ENCODE measurements at places on chromosomes 5 and 9. TPM values are rescaled to one million over a fixed set of nuclear protein-coding genes. Genes with fewer than 3 reads are reported as not detected.

The IFNK gene
- total RNA-seq, result not detected

The MLANA gene
- not detected for total RNA-seq

The FCHO2 gene
- 0.16 TPM for total RNA-seq

The EPB41L4B gene
- total RNA-seq, result 0.74 TPM

The SGTB gene
- total RNA-seq, result 17.0 TPM

The HTR4 gene
- total RNA-seq, result not detected

- no peak for DNase-seq
Measured at GRCh38 chr5:136047858-136048257, 19.1 kb downstream of the TGFBI start.

DNA sequence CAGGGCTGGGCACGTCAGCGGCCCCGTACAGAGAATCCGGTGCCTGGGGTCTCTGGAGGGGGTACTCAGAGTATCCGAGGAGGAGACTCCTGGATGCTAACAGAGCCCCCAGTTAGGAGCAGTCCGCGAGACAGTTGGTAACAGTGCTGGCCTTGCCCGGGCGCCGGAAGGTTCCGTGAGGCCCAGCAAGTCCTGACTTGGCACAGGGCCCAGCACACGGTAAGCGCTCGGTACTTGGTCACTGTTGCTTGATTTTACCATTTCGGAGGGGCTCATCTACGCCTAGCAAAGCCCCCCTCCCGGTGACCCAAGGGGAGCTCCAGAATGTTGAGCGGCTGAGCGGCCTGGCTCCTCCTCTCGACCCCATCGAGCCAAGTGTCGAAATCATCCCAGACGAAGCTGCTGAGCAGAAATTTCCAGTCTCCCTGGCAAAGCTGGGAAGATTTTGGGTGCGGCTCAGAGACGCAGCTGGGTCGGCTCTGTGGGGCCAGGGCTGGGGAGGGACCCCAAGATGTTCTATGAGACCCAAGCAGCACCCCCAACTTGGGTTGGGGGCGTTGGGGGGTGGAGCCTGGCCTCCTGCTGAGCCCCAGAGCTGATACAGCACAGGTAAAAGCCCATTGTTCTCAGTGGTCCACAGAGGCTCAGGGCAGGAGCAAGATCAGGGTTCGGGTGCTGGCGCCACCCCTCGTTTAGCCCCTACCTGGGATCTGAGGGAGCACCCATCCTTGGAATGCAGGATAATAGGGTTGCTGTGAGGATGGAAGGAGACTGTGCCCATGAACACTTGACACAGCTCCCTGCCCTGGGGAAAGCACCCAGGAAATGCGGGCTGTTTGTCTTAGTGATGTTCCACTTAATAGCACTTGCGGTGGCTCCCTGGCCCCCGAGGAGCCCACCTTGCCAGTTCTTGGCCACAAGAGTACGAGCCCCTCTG lies 137.2 kb downstream of the C9orf50 start:
- DNase-seq, result peak; percentile 46

DNA sequence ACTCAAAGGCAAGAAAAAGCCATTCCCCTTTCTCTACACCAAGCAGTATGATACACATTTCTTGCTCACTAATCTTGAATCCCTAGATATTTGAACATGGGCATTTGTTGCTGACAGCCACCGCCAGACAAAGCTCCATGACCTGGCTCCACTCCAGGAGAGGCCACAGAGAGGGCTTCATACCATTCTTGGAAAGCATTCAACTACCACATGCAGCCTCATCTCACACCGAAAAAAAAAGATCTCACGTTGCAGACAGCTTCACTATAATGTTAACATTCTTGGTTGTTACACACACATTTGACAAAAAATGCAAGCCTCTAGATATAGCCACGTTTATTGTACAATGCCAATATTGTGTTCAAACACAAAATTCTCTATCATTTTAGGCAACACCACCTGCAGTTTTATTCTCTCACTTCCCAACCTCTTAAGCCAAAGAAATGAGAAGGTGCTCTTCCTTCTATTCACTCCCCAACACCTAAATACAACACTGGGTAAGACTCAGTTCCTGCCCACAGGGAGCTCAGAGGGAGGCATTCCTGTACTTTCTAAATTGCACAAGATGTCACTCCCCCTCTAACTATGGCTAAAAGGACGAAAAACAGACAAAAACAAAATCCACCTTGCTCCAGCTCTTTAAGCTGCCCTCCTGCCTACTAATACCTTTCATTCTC lies 222.4 kb downstream of the TSSK1B start:
- DNase-seq, result no peak

GRCh38 chr9:125594223-125594610 lies 112.8 kb downstream of the MAPKAP1 start:
- no peak for DNase-seq

GRCh38 chr5:80781356-80781755 lies 126.6 kb upstream of the DHFR start:
- peak; percentile 11 for DNase-seq

DNA sequence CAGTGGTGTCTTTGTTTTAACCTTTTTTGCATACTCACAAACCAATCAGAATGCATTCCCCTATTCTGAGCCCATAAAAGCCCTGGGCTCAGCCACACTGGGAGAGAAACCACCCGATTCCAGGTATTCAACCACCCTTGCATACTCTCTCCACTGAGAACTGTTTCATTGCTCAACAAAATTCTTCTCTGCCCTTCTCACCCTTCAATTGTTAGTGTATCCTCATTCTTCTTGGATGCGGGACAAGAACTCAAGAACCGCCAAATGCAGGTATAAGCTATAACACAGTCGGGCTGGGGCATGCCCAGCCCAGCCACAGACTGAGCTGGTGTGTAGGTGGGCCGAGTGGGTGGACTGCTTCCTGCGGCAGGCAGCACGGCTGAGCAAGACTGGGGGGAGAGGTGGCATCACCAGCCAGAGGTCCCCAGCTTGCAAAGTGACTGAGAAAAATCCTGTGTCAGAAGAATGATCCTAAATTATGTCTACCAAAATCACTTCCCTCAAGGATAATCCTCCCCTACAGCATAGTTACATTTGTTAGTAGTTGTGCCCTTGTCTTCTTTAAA lies 141.0 kb downstream of the SSBP2 start:
- no peak for DNase-seq

DNA sequence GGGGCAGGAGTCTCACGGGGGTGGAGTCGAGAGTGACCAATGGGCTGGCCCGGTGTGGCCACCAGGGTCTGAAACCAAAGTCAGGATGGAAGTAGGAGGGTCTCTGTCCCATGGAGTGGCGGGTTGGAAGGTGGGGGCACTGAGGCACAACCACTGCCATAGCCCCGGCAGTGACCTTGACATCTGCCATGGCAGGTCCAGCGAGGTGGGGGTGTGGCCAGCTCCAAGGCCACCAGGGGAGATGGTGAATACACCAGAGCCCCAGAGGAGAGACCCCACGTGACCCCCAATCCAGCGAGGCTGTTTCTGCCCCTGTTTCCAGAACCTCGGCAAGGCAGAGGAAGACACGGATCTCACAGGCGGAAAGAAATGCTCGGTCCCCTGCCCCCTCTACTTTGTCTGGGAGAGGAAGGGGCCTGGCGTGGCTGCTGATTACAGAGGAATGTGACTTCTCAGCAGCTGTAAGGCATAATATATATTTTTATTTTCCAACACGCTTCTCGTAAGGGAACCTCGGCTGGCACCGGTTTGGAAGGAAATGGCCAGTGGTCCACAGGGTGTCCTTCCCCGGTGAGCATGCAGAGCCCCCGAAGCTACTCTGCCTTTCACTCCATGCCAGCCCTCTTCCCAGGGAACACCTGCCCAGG lies 105.7 kb upstream of the SARDH start:
- DNase-seq, result no peak

DNA sequence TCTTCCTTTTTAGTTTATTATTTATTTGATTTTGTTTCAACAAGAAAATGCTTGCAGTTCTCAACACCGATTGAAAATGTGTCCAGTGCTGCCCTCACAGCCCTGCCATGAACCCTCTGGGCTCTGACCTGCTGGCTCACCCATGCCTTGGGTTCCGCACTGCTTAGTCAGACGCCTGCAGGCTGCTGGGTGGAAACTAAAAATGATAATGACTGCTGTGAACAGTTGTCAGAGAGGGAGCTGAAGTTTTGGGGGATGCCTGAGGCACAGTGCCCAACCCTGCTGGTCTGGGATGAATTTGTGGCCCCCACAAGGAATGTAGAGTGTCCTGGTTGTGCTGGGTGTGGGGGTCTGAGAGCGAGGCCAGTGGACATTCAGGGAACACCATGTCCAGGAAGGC lies 22.2 kb upstream of the CFAP157 start:
- DNase-seq, result no peak

- no peak for DNase-seq
Measured at GRCh38 chr5:2466966-2467365, 284.5 kb downstream of the IRX2 start.

GRCh38 chr5:39570403-39571027 lies 145.7 kb upstream of the DAB2 start:
- no peak for DNase-seq

DNA sequence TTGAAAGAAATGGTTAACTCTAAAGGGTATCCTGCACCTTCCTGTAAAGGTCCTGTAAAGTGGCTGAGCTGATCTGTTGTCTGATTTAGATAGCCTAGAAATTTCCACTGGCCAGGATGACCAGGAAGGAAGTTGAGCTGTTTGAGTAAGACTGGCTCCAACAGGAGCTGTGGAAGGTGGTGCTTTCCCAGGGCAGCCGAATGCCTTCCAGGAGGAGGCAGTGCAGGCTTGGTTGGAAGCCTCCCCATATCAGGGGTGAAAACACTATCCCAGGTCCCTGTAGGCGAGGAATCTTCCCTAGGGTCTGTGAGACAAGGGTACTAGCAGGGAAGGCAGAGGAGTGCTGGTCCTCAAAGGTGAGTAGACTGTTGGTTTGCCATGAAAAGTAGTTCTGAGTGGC lies 98.4 kb downstream of the LIX1 start:
- DNase-seq, result no peak

- no peak for DNase-seq
Measured at GRCh38 chr5:89411891-89412290, 528.9 kb upstream of the MEF2C start.

DNA sequence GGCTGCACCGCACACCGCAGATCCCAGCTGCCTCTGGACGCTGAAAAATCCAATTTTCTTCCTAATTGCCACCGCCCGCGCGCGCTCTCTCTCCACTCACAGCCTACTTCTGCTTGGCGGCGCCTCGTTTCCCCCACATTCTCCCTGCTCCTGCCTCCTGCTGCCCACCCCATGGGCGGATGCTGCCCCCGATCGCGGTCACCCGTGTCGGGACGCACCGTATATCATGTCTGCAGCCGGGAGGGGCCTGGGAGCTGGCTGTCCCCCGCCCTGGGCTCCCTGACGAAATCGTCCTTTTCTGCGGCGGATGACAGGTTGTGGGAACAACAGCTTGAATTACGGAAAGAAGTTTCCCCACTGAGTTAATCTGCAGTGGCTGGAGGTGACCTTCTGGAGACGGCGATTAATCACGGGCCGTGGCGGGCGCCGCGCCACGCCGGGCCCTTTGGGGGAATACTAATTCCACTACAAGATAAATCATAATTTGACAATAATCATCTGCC lies 36.3 kb upstream of the PSD2 start:
- DNase-seq, result no peak

DNA sequence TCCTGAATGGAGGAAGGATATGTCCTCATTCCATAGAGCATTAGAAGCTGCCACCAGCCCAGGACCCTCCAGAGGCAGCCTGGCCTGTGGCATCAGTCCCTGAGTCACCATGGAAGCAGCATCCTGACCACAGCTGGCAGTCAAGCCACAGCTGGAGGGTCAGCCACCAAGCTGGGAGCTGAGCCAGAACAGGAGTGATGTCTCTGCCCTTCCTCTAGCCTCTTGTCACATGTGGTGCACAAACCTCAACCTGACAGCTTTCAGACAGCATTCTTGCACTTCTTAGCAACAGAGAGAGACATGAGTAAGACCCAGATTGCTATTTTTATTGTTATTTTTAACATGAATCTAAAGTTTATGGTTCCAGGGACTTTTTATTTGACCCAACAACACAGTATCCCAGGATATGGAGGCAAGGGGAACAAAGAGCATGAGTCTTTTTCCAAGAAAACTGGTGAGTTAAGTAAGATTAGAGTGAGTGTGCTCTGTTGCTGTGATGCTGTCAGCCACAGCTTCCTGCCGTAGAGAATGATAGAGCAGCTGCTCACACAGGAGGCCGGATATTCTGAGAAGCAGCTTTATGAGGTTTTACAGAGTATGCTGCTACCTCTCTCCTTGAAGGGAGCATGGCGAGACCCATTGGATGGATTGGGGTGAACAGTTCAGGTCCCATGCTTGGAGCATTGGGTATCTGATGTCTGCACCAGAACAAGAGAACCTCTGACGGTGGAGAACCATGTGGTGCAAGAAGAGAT lies 13.0 kb upstream of the CYFIP2 start:
- DNase-seq, result peak; percentile 75

DNA sequence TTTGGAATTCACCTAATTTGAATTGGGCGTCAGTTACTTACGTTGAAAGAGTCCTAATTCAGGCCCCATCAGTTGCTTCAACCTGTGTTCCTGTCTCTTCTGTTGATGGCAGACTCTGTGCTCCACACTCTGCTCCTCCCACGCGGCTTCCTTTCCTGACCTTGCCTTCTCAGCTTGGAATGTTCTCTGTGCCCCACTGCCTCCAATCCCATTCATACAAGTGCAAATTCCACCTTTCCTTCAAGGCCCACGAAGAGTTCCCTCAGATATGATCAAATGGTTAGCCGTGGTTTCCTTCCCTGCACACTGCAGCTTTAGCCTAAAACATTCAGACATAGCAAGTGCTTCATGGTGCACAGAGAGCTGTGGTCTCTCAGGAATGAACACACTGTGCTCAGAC lies 65.7 kb downstream of the SREK1 start:
- no peak for DNase-seq

DNA sequence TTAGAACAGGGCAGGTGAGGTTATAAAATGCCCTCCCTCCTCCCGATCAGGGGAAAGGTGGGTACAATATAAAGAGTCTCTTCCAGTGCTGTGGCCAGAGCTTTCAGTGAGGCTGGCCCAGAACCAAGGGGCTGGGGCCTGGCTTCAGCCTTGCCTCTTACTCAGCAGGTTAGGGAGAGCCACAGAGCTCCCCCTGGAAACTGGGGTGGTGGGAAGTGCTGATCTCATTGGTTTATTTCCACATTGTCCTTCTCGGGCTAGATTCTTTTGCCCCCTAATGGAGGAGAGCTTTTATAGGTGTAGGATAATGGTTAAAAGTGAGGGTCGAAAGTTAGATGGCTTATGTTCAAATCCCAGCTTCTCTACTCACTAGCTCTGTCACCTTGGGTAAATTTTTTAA lies 186.7 kb upstream of the TBC1D2 start:
- DNase-seq, result no peak

DNA sequence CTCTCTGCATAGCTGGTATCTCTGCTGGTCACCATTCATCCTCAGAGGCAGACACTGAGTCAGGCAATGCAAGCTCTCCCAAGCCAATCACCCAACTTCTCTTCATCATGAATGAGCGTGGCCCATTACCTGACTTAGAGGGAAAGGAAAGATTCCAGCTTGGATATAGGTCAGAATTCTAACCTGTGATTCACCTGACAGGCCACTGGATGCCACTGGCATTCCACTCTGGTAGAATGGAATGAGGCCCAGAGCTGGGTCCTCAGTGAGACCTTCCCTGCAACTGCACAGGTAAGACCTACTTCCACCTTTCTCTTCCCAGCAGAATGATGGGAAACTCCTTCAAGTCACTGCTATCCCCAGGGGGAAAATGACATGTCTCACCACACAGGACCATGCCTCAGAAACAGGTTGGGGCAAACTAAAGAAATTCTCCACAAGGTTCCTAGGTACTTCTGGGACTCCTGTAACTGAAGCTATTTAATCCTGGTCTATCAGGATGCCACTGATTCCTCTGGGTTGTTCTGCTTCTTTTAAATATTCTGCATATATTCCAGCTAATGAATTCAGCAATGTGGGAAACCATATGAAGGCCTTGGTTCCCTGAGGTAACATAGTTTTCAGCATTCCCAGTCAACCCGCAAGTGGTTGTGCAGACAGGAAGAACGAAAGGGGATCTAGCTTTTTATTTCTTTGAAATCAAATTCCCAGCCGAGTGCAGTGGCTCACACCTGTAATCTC lies 62.0 kb downstream of the SUSD1 start:
- DNase-seq, result no peak

All from activated naive CD8-positive, alpha-beta T cell treated with anti-CD3 and anti-CD28 coated beads for 36 hours (primary cell).